ENCODE measurements at places on chromosomes 13 and 19.

DNA sequence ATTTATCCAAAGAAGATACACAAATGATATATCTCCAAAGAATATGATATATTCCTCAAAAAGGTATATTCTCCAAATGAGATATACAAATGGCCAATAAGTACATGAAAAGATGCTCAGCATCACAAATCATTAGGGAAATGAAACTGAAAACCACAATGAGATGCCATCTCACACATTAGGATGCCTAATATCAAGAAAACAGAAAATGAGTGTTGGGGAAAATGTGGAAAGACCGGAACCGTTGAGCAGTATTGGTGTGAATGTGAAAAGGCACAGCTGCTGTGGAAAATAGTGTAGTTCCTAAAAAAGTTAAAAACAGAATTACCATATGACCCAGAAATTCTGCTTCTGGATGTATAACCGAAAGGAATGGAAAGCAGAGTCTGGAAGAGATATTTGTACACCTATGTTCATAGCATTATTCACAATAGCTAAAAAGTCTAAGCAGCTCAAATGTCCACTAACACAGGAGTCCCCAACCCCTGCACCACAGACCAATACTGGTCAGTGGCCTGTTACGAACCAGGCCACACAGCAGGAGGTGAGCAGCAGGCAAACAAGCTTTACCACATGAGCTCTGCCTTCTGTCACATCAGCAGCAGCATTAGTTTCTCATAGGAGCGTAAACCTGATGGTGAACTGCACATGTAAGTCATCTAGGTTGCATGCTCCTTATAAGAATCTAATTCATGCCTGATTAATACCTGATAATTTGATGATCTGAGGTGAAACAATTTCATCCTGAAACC is 291.9 kb downstream of the PCDH20 start:
- H3K36me3 ChIP-seq = no peaks in the 10 kb centered on the region
- DNase-seq = no peak
- no peak overlapping the region for H3K4me3 ChIP-seq
- H3K27ac ChIP-seq = no peak overlapping the region
- no peaks in the 10 kb centered on the region for H3K4me1 ChIP-seq

- no peaks in the 10 kb centered on the region for H3K27me3 ChIP-seq
- no peaks in the 10 kb centered on the region for H3K36me3 ChIP-seq
- H3K4me3 ChIP-seq = no peak overlapping the region
- no peak for DNase-seq
- peak overlapping the region; percentile 9 for H3K27ac ChIP-seq
- H3K4me1 ChIP-seq = peaks cover 23% of the 10 kb centered on the region
Observed at GRCh38 chr13:112702986-112703379, 13.1 kb downstream of the ATP11A start.

GRCh38 chr19:30029721-30030510 is 87.9 kb downstream of the URI1 start:
- H3K27me3 ChIP-seq = no peaks in the 10 kb centered on the region
- H3K27ac ChIP-seq = no peak overlapping the region

DNA sequence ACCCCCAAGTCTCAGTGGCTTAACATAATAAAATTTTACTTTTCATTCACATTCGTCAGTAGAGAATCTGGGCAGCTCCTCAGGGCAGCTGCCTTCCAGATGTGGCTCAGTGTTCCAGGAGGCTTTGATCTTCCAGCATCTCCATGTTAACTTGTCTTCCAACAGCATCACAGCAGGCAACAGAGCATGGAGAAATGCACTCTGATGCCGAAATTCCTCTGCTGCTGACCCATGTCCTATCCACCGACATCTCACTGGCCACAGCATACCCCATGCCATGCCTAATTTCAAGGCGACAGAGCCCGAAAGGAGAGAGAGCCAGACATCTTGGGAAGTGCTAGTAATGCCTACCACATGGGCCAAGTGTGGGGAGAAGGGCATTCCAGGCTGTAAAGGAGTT is 64.9 kb upstream of the MEDAG start:
- DNase-seq = no peak
- H3K27me3 ChIP-seq = peaks cover 19% of the 10 kb centered on the region
- peaks cover 9% of the 10 kb centered on the region for H3K4me1 ChIP-seq
- H3K27ac ChIP-seq = no peak overlapping the region

- DNase-seq = no peak
- H3K4me1 ChIP-seq = no peaks in the 10 kb centered on the region
- no peaks in the 10 kb centered on the region for H3K36me3 ChIP-seq
- H3K27me3 ChIP-seq = no peaks in the 10 kb centered on the region
- H3K4me3 ChIP-seq = no peak overlapping the region
Observed at GRCh38 chr19:57310792-57311191, 9.5 kb upstream of the ZNF543 start.

GRCh38 chr19:29003641-29004409 is 209.1 kb downstream of the UQCRFS1 start:
- no peaks in the 10 kb centered on the region for H3K36me3 ChIP-seq
- no peak overlapping the region for H3K4me3 ChIP-seq
- no peaks in the 10 kb centered on the region for H3K27me3 ChIP-seq

GRCh38 chr13:33351319-33351718 is 65.8 kb upstream of the STARD13 start:
- peaks cover 3% of the 10 kb centered on the region for H3K36me3 ChIP-seq
- DNase-seq = no peak
- H3K27ac ChIP-seq = no peak overlapping the region
